ENCODE measurements at places on chromosomes 16 and 17.

DNA sequence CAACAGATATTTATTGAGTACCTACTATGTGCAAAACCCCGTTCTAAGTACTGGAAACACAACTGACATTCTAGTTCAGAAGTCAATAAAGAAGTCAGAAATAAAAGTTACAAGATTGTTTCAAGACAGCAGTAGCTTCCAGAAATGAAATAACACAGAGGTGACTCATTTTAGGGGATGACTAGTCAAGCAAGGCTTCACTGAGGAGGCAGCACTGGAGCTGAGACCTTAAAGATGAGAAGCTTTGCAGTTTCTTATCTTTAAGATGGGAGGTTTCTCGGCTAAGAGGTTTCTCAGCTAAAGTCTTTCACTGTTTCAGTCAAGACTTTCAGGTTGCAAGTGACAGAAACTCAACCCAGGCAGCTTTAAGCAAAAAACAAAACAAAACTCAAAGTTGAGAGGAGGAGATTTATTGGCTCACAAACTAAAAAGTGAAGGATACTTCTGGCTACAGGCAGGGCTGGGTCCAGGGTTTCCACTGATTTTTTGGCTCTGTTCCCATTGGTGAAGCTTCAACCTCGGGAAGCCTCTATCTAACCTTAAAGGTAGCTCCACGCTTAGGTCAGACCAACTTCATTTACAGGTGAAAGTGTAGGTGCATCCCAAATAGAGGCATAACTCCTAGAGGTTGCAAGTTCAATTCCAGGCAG is 7.4 kb upstream of the MMP2 start:
- DNase-seq = no peak

DNA sequence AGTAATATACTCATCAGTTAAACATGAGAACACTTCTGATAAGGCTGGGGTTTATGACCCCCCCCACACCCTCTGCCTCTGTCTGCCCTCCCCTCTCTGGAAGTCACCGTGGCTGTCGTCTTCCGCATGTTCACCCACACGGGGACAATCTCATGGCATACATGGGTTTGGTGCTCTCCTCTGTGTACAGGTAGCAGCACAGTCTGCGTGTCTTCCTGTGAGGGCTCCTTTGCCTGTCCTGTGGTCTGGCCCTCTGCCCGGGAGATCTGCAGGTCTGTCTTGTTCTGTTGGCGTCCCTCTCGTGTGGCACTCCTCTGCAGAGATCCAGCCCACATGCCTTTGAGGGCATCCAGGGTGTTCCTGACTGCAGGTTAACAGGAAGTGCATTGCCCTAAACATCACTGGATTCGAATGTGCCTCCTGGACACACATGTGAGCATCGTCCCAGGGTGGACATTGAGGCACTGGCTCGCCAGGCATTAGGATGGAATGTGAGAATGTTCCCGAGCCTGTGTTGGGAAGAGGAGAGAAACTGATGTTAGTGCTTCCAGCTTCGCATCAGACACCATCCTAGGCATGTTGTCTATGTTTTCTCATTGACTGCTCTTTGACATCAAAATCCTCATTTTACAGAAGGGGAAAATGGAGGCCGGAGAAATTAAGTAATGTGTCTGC is 54.5 kb downstream of the NKD1 start:
- no peak for DNase-seq

GRCh38 chr17:80703142-80703478 is 158.5 kb downstream of the RPTOR start:
- DNase-seq = no peak

DNA sequence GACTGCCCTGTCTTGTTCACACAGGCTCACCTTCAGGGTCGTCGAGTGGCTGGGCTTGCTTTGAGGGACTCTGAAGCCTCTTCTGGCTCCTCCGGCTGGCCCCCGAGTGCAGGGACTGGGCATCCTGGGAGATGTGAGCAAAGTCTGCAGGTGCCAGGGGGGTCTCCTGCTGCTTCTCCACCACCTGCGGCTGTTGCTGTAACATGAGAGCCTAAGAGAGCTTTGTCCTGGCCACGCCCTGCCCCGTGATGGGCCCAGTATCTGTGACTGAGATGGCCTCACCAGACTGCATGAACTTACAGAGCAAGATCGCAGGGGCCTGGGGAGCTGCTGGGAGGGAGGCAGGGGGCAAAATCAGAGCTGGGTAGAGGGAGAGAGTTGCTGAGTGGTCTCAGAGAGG is 12.5 kb downstream of the ERN2 start:
- DNase-seq = no peak

DNA sequence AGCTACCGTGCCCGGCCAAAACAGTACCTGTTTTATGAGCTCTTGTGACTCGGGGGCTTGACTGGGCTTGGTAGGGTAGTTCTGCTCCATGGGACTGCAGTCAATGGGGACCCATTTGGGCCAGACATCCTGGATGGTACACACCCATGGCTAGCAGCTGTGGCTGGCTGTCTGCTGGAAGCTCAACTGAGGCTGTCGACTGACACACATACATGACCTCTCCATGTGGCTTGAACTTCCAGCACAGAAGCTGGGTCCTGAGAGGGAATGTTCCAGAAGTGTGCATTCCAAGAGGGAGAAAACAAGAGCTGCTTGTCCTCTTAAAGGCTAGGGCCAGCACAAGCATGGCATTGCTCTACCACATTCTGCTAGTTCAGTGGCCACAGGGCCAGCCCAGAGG is 14.9 kb upstream of the NKD1 start:
- no peak for DNase-seq

DNA sequence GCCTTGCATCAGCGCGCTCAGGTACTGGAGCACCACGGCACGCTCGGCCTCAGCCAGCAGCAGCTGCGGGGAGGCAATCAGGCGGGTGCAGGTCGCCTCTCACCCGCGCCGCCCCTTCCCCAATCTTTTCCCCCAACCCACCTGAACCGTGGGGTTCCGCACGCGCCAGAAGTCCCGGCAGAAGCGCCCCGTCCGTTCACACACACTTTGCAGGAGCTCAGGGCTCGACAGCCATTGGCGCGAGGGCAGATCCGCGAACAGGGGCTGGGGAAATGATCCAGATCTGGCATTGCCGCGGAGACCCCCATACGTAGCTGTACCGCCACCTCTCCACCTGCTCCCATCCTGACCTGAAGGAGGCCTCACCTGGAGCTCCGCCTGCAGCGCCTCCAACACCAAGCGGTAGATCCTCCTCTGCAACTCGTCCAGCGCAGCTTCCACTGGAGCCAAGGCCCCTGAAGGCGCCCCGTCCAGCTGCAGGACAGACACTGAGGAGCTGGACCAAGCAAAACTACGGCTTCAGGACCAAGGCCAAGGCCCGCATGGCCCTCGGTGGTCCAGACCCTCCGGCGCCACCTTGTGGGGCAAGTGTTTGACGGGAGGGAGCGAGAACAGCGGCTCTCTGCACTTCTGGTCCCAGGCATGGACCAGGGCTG is 1.4 kb upstream of the MATCAP1 start:
- DNase-seq = peak; percentile 70

DNA sequence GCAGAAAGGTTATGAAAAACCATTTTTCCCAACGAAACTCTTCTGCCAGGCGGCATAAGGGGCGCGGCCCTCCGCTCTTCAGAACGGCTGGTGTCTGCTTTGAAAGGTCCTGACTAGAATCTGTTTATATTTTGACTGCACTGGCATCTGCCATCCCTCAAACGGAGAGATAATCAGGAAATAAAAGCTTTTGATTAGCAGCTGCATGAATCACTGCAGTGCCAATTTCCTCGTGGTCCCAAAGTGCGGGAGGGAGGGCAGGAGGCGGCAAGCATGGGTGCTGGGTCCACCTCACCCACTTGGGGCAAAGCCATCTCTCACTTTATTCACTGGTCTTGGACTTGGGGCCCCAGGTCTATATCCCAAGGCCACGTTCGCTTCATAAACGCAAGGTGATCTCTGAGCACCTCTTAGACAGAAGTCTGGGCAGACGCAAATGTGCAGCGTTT is 49.7 kb downstream of the TBC1D16 start:
- DNase-seq = no peak

DNA sequence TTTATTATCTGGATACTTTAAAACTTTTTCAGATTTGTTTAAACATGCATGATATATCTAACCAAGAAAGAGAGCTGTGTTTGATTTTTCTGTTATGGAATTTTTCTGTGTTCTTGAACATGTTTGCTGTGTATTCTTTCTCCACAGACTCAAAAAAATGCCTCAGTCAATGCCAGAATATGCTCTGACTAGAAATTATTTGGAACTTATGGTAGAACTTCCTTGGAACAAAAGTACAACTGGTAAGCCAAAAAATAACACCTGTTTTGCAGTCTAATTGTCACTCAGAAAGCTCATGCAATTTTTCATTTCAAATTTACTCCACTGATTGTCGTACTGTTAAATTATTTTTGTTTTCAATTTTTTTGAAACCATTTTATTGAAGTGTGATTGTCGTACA is 15.3 kb upstream of the ABCC11 start:
- no peak for DNase-seq
